ENCODE measurements at places on chromosomes 4 and X.

GRCh38 chrX:71991164-71991563, 80.5 kb downstream of the NHSL2 start:
- DNase-seq, result no peak

DNA sequence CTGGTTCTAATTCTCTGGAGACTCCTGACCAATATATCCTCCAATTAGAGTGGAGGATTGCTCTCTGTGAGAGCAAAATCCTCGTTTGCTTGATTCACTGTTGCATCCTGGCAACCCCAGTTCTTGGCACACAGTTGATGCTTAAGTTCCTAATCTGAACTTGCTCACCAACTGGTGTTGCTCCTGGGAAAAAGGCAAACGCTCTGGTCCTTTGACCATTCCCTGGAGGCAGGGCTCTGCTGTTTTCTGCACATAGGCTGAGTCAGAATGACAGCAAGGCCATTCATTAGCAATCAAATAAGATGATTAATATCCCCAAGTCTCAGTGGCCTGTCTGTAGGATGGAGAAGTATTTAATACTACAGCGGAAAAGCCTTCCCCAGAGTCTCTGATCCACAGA, 172.7 kb upstream of the TBC1D9 start:
- DNase-seq, result no peak

- no peak for DNase-seq
These were observed 140.3 kb downstream of the PDHA2 start for GRCh38 chr4:95979961-95980876.

DNA sequence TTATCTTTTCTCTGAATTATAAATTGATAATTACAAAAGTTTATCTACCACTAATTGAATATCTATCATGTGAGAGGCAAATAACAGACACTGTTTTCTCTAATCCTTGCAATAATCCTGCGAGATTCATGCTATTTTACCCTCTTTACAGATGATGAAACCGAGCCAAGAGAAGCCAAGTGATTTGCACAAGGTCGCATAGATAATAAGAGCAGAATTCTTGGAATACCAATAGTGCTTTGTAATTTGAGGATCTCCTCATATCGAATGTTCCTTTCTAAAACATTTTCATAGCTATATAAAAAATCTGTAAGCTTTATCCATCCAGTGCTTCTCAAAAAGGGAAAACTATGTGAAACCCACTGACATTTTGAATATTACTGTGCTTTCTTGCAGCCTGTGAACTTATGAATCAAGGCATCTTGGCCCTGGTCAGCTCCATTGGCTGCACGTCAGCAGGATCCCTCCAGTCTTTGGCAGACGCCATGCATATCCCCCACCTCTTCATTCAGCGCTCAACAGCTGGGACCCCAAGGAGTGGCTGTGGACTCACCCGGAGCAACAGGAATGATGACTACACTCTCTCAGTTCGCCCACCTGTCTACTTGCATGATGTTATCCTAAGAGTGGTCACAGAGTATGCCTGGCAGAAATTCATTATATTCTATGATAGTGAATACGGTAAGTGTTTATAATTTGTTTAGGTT, 743.8 kb upstream of the ATOH1 start:
- no peak for DNase-seq

GRCh38 chr4:61996943-61997342, 796.8 kb downstream of the ADGRL3 start:
- no peak for DNase-seq

DNA sequence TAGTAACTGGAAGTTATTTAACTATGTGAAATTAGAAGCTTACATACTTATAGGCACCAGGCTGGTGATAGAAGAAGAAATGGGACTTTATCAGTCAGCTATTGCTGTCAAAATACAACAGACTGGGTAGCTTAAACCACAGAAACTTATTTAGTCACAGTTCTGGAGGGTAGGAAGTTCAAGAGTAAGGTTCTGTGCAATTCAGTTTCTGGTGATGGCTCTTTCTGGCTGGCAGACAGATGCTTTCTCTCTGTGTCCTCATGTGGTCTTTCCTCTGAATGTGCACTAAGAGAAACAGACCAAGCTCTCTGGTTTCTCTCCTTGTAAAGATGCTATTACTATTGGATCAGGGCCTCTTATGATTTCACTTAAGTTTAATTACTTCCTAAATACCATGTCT, 92.1 kb upstream of the ANKRD50 start:
- DNase-seq, result no peak

GRCh38 chr4:147576084-147576483, 41.1 kb upstream of the TMEM184C start:
- no peak for DNase-seq

GRCh38 chr4:45043911-45044310, 317.6 kb upstream of the GNPDA2 start:
- DNase-seq, result no peak

DNA sequence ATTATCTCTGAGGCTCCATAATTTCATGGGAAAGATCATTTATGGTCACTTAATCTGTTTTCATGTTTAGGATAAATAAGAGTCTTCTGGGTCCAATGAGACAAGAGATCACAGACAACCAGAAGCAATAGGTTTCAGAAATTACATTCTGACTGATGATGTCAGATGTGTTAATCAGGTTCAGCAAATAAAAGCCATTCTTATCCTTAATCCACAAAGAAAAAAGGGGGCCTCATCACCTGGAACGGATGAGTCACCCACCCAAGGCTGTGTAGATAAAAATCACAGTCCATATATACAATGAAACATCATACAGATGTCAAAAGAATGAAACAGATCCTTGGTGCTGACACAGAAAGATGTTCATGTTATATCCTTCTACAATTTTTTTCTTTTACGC, 36.6 kb downstream of the SYTL4 start:
- DNase-seq, result no peak

- no peak for DNase-seq
These were observed 27.6 kb downstream of the CLNK start for GRCh38 chr4:10656988-10657387.

DNA sequence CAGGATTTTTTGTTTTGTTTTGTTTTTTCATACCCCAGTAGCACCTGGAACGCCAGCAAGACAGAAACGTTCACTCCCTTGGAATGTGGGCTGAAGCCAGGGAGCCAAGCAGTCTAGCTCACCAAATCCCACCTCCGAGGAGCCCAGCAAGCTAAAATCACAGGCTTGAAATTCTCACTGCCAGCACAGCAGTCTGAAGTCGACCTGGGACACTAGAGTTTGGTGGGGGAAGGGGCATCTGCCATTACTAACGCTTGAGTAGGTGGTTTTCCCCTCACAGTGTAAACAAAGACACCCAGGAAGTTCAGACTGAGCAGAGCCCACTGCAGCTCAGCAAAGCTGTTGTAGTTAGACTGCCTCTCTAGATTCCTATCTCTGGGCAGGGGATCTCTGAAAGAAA, 99.6 kb upstream of the FGF16 start:
- no peak for DNase-seq

DNA sequence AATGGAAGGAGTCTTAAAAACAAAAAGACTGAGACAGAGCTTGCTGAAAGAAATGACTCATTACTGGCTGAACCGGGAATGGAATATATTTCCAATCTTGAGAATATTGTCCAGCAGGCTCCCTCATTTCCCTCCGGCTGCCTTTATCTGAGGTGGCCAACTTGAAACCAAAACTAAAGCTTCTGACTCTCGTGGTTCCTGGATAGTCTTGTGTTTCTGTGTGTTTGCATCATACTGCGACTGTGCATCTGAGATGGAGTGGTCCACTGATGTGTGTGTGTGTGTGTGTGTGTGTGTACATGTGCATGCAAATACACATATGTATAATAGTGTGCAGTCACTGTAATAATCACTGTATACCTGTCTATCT, 145.6 kb upstream of the SCML1 start:
- no peak for DNase-seq

GRCh38 chrX:41616935-41617334, 71.8 kb upstream of the GPR34 start:
- no peak for DNase-seq

DNA sequence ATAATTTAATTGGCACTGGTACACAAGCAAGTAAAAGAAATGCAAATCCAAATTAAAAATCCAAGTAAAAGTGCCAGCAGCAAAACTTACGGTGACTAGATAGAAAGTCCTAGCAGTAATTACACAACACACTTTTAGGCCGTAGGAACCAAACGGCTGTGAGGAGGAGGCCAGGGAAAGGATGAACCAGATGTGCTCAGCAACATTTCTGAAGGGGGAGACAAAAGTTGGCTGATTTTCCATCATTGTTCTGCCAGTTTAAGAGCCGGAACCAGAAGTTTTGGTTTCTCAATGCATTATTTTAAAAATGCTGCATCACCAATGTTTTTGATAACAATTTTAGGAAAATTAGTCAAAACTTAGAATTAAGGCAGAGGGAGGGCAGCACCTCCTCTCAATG, 68.7 kb upstream of the ENPP6 start:
- DNase-seq, result no peak

GRCh38 chr4:43564107-43564506, 671.6 kb downstream of the GRXCR1 start:
- DNase-seq, result no peak

DNA sequence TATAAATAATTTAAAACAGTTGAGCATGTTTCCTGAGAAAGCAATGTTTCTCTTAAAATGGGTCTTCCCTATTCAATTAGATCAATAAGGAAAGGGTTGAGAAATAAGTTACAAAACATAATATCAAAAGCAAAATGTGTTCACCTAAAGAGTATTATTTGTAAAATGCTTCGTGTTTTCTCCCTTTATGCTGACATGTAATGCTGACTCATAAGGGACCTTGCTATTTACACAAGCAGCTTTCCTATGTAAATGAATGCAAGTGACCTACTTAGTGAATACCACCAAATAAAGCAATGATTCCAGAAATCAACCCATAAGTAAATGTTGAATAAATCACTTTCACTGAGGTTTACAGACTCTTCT, 91.5 kb downstream of the ELOVL6 start:
- DNase-seq, result no peak

- DNase-seq, result no peak
These were observed 187.6 kb downstream of the RAPGEF2 start for GRCh38 chr4:159290321-159291030.

GRCh38 chr4:62490635-62491034, 1290.5 kb downstream of the ADGRL3 start:
- no peak for DNase-seq

DNA sequence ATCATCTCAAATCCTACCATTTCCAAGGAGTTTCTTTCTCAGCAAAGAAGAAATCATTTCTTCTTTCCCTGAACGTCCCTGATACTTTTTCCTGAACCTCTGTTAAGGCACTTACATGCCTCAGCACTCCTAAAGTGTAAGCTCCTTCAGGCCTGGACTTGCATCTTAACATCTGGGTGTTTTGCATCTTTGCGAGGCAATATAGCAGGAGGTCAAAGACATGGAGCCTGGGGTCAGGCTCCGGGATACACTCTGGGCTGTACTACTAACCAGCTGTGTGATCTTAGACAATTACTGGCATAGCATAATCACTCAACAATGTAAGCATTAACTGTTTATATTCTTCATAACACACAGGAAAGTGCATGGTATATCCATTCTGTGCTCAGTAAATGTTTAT, 275.5 kb upstream of the BOD1L1 start:
- no peak for DNase-seq

- no peak for DNase-seq
These were observed 30.4 kb downstream of the GNL3L start for GRCh38 chrX:54560411-54560810.

DNA sequence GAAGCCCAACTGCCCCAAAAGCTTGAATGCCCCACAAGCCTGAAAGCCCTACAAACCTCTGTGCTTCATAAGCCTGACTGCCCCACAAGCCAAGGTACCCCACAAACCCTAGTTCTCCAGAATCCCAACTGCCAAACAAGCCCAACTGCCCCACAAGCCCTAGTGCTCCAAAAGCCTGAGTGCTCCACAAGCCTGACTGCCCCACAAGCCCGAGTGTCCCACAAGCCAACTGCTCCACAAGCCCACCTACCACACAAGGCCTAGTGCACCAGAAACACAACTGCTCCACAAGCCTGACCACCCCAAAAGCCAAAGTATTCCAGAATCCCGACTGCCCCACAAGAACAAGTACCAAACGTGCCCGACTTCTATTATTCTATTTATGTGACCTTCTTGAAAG, 13.6 kb upstream of the HSFX3 start:
- no peak for DNase-seq

- DNase-seq, result no peak
These were observed 50.3 kb downstream of the GASK1B start for GRCh38 chr4:158122501-158122900.

DNA sequence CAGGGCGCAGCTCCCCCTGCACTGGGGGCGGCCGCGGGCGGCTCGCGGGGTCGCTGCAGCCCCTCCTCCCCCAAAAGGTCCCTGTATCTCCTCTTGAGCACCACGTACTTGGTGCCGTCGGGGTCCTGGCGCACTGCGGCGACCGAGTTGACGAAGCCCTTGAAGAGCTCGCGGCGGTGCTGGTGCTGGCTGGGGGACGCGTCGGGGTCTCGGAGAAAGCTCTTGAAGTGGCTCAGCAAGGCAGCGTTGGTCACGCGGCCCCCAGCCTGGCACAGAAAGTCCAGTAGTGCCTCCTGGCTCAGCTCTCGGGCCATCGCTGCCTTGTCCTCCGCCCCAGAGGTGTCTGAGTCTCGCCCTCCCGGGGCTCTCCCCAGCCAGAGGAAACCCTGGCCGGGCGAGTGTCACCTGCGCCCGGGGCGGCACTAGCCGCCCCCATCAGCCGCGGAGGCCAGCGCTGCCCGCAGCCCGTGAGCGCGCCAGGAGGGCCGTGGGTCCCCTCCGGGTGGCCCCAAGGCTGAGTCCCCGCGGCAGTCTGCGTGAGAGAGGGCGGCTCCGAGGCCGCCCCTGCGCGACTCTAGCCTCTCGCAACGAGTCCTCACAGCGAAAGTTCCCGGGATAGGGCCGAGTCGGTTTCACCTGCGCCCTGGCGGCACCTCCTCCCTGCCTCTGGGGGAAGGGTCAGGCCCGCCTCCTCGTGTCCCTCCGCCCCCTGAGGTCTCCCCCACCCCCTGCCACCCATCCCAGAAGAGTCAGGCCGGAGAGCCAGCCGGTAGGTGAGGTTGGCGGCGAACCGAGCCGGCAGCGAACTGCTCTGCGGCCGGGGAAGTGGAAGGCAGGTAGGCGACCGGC, at the start of gene SOWAHB:
Gene SOWAHB (minus strand): TSS at position 609 of the 849 bp plus-strand sequence. CDS start 295 bp downstream, at position 314.
- no peak for DNase-seq

- no peak for DNase-seq
These were observed 17.6 kb downstream of the TBL1X start for GRCh38 chrX:9482408-9482807.

GRCh38 chr4:46185766-46186165, 61.9 kb upstream of the GABRG1 start:
- DNase-seq, result no peak

DNA sequence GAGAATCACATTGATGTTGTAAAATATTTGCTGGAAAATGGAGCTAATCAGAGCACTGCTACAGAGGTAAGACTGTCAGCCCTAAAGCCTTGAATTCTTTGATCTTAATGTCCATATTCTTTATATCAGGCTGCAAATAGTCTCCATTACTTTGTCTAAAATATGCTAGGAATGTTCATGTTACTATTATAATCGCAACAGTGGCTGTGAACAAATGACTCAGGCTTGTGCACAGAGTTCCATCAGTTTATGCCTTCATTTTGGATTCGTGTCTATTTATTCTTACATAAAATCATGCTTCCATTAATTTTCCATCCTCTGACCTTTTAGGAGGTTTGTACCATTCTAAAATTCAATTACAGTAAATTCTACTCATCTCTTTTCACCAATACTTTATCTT, 182.7 kb downstream of the ANK2 start:
- no peak for DNase-seq

GRCh38 chr4:1871471-1872021, 353 bp downstream of the NSD2 start:
- DNase-seq, result no peak

- no peak for DNase-seq
These were observed 36.0 kb upstream of the NSG1 start for GRCh38 chr4:4350909-4351308.
